AG04450 (cell line): ENCODE measurements at places on chromosomes 5 and 9. TPM values are rescaled to one million over a fixed set of nuclear protein-coding genes. Genes with fewer than 3 reads are reported as not detected.

- no peak for DNase-seq
These were observed 97.5 kb upstream of the ARAP3 start for GRCh38 chr5:141779503-141779973.

- no peak for DNase-seq
These were observed 42.9 kb downstream of the TMEFF1 start for GRCh38 chr9:100515578-100516494.

The PPP1R26 gene
- polyA plus RNA-seq, result 3.2 and 3.3 TPM in 2 replicates

- DNase-seq, result no peak
These were observed 12.2 kb downstream of the TRAF1 start for GRCh38 chr9:120914396-120914795.

The IL33 gene
- polyA plus RNA-seq, result 0.26 and 0.29 TPM in 2 replicates

The PCDHAC2 gene
- not detected in 2 replicates for polyA plus RNA-seq
